ENCODE measurements at places on chromosomes 6 and 20. TPM values are rescaled to one million over a fixed set of nuclear protein-coding genes. Genes with fewer than 3 reads are reported as not detected.

The SLC35F1 gene
- total RNA-seq = under 0.01 TPM

The PPIL4 gene
- total RNA-seq = 32.4 TPM

The KCNQ5 gene
- 0.32 TPM for total RNA-seq

The LY6G5C gene
- 1.4 TPM for total RNA-seq

The PPT2 gene
- total RNA-seq = 26.9 TPM

The SEC23B gene
- 48.0 TPM for total RNA-seq

All from epithelial cell of alveolus of lung (primary cell).